ENCODE measurements at places on chromosomes 12 and 14.

- DNase-seq, result no peak
Measured at GRCh38 chr14:29896354-29896821, 31.3 kb downstream of the PRKD1 start.

GRCh38 chr14:105517096-105517495 is 9.3 kb upstream of the TMEM121 start:
- no peak for DNase-seq

GRCh38 chr14:34052658-34053014 is 101.8 kb upstream of the EGLN3 start:
- DNase-seq, result no peak

- no peak for DNase-seq
Measured at GRCh38 chr12:56297400-56297799, 2.7 kb downstream of the CS start.

- no peak for DNase-seq
Measured at GRCh38 chr14:93281937-93282336, 50.9 kb downstream of the BTBD7 start.
